ENCODE measurements at places on chromosomes 6 and 20.

DNA sequence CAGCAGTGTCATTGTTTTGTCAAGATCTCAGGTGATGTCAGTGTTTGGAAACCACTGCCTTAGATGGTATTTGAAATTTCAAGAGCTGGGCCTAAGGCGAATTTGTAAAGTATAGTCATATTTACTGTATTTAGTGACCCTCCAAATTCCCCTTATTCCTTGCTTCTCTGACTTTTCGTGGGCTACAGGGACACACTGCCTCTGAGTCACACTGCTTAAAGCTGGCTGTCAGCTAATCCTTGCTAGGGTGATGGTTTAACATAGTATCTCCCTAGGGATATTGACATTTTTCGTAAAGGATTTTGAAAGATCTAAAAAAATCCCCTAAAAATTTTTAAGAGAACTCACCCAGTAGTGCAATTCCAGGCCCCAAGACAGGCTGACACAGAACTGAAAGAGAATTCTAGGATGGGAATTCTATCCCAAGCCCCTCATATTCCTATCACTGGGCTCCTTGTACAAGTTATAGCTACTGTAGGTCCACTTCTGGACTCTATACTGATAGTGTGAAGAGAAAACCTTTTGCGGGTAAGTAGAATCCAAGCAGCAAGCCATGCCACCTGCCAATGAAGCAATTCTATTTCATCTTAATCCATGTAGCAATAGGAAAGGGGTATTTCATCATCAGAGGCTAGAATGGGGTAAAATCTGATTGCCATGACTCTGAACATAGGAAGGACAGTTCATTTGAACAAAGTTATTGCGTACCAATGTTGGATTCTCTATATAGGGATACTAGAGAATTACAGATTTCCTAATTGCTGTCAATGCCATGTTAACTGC is 4.3 kb downstream of the BMP6 start:
- no peak for DNase-seq

- no peak for DNase-seq
Observed at GRCh38 chr6:89955364-89955763, 61.1 kb downstream of the GJA10 start.

DNA sequence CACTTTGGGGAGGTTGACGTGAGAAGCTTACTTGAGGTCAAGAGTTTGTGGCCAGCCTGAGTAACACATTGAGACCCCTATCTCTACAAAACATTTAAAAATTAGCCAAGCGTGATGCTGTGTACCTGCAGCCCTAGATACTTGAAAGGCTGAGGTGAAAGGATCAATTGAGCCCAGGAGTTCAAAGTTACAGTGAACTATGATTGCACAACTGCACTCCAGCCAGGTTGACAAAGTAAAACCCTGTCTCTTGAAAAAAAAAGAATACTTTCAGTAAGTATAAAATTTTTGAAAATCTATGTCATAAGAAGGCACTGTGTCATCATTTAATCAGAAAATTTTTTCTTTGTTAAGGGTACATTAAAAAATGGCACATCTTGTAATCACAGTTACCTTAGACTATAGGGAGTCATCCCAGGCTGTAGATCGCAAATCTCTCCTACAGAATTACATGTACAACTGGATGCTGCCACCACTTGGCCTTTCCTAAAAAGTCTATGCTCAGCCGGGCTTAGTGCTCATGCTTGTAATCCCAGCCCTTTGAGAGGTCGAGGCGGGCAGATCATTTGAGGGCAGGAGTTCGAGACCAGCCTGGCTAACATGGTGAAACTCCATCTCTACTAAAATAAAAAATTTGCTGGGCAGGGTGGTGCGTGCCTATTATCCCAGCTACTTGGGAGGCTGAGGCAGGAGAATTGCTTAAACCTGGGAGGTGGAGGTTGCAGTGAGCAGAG is 17.0 kb upstream of the MRS2 start:
- DNase-seq, result no peak

- no peak for DNase-seq
Observed at GRCh38 chr6:68740828-68741500, 105.9 kb downstream of the ADGRB3 start.

DNA sequence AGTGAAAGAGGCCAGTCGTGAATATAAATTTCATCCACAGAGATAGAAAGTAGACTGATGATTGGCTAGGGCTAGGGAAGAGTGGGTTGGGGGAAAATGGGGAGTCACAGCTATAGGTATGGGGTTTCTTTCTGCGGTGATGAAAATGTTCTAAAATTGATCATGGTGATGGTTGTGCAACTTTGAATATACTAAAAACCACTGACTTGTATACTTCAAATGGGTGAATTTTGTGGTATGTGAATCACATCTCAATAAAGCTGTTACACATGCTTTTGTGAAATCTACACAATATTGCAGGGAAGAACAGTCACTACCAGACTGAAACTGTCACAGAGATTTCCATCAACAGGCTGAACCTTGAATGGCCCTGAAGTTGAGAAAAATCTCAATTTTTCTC is 61.5 kb downstream of the LYRM4 start:
- DNase-seq, result no peak

GRCh38 chr6:158730541-158730907 is 80.7 kb downstream of the SYTL3 start:
- no peak for DNase-seq

DNA sequence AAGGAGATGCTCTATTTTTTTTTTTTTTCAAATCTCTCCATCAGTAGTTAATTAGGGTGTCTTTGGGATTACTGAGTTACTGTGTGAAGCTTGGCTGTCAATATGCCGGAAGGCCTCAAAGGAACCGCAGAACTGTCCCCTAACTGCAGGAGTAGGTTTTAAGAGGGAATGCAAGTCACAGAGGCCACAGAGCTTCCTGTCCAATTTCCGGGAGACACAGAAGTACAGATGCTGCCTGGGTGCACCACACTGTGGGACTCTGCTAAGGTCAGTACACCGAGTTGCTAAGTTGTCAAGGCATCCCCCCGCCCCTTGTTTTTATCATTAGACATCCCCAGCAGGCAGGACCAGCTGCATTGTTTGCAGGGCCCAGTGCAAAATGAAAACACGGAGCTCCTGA is 120.2 kb upstream of the RAB32 start:
- DNase-seq, result no peak

GRCh38 chr6:164013480-164014208 is 599.1 kb downstream of the QKI start:
- no peak for DNase-seq

GRCh38 chr6:11094411-11094851 is 797 bp downstream of the SMIM13 start:
- peak; percentile 32 for DNase-seq

DNA sequence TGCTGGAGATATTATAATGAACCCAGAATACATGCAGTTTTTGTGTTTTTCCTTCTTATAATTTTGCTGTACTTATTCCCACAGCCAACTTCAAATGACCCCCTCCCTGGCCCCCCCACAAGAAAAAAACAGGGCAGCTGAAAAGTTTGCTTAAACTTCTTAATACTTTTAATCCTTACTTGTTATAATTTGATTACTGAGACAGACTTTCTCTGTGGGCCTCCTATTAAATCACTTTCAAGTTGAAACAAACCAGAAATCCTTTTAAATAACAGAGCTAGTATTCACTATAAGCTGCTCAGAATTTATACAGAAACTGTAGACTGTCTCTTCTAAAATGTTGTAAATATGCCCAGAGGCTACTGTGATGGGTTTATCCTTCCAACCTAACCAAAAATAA is 106.3 kb downstream of the CENPW start:
- DNase-seq, result no peak

DNA sequence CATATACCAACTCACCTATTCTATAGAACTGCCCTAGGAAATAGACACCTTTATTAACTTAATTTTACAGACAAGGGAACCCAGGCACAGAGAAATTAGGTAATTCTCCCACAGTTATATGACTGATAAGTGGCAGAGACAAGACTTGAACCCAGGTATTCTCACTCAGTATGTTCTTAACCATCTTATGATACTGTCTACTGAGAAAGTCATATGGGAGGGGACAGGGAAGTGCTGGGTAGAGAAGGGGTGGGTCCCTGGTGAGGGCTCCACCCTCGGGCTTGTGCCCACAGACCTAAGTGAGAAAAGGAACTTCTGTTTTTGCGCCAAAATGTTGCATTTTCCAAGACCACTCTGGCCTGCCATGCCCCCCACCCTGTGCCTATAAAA is 123.5 kb downstream of the RNF144B start:
- DNase-seq, result no peak

DNA sequence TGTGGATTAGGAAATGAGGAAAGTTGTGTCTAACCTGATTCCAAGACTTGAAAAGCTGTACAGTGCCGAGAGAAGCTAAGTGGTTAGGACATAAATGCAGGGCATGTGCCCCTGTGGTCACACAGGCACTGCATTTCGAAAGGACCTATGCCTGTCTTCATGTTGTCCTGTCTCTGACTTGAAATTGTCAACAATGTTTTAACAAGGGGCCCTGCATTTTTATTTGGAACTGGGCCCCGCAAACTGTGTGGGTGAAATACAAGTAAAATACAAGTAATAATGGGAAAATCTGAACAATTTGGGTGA is 38.8 kb downstream of the MRS2 start:
- no peak for DNase-seq

DNA sequence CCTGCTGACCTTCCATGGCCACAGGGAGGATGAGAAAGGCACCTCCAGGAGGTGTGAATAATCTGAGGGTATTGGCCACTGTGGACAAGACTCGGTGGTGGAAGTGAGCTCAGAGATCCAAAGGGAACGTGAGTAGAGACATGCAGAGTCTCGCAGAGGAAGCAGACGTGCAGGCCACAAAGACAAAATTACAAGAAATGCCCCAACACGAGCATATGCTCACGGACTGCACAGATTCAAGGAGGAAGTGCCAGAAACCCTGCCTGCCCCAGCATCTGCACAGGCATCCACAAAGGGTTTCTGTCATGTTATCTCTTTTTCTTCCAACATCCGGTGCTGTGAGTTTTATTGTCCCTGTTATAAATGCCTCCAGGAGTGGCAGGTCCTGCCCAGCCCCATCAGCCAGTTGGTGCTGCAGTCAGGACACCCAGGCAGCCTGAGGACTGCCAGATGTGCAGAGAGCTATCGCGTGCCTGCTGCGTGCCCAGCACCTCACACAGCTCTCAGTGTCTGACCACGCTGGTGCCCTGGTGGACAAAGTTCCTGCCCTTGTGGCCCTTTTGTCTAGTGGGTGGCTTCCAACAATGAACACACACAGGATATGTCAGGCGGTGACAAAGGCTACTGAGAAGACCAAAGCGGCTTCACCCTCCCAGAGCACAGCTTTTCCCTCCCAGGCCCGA is 34.0 kb upstream of the FANCE start:
- DNase-seq, result no peak

GRCh38 chr6:135506270-135506997 is 8.9 kb upstream of the AHI1 start:
- peak; percentile 3 for DNase-seq

DNA sequence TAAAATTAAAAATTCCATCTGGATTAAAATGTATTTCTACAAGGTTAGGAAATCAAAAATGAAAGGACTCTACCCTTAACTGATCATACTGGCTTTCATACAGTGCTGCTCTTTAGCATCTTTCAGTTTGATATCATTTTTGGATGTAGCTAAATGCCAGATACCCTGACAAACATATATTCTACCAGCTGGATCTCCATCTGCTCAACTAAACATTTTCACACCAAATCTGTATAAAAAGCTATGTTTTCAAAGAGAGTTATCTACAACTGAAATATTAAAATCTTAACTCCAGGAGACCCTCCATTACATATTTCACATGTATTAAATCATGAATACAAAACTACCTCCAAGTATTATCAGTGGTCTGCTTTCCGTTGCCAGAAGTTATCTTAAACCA is 95.7 kb downstream of the EPHA7 start:
- DNase-seq, result no peak

- DNase-seq, result no peak
Observed at GRCh38 chr6:78489874-78490273, 377.5 kb upstream of the IRAK1BP1 start.

DNA sequence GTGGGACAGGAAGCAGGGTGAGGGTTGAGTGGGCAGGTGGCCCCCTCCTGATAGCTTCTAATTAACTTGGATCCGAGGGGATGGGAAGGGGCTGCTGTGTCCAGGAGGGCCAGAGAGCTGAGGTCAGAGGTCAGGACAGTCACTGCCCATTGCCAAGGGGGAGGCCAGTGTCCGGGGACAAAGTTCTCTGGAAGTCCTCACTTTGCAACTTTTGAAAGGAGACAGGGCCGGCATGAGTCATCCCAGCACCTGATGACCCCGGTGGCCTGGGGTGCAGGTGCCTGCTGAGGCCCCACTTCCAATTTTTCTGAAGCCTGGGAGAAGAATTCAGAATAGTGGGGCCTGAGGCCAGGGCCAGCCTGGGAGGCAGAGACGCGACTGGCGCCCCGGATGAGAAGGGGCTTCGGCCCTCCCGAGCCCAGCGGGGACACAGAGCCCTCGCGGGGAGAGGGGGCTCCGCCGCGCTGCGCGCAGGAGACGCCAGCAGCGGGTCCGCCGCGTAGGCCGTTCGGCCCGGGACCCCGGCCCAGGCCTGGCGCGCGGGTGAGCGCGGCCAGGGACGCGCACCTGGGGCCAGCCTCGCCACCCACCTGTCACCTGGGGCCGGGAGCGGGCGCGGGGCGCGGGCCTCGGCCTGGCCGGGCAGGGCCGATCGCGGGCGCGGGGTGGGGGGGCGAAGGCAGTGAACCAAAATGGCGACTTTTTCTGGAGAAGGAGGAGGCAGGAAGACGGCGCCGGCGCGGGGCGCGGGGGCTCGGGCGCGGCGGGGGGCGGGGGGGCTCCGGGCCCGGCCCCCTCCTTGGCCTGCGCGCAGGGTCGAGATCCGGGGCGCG is 586 bp downstream of the ZNF512B start:
- no peak for DNase-seq

DNA sequence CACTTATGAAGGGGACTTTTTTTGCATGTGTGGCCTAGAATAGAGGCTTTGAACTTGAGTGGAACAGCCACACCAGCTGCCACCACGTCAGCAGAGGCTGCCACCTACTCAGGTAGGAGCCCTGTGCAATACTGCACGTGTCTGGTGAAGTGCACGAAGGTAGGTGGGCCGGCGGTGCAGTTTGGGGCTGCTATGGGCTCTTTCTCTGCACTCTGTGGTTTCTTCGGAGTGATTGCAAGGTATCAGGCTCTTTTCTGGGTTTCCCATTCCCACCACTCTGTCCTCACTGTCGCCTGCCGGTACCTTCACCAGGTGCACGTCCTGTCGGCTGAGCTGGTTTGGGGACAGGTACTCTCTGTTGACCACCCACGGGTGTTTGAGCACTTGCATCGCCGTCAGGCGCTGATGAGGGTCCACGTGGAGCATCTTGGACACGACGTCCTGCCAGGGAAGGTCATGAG is 30.8 kb upstream of the MPC1 start:
- DNase-seq, result no peak

- DNase-seq, result no peak
Observed at GRCh38 chr6:112480553-112480952, 133.4 kb downstream of the RFPL4B start.

GRCh38 chr6:160418370-160418769 is 70.2 kb downstream of the SLC22A3 start:
- DNase-seq, result no peak

- no peak for DNase-seq
Observed at GRCh38 chr6:47151232-47151898, 109.2 kb upstream of the ADGRF1 start.

- DNase-seq, result no peak
Observed at GRCh38 chr20:10946124-10946880, 272.5 kb upstream of the JAG1 start.
